ENCODE measurements at places on chromosomes 13 and 19.

DNA sequence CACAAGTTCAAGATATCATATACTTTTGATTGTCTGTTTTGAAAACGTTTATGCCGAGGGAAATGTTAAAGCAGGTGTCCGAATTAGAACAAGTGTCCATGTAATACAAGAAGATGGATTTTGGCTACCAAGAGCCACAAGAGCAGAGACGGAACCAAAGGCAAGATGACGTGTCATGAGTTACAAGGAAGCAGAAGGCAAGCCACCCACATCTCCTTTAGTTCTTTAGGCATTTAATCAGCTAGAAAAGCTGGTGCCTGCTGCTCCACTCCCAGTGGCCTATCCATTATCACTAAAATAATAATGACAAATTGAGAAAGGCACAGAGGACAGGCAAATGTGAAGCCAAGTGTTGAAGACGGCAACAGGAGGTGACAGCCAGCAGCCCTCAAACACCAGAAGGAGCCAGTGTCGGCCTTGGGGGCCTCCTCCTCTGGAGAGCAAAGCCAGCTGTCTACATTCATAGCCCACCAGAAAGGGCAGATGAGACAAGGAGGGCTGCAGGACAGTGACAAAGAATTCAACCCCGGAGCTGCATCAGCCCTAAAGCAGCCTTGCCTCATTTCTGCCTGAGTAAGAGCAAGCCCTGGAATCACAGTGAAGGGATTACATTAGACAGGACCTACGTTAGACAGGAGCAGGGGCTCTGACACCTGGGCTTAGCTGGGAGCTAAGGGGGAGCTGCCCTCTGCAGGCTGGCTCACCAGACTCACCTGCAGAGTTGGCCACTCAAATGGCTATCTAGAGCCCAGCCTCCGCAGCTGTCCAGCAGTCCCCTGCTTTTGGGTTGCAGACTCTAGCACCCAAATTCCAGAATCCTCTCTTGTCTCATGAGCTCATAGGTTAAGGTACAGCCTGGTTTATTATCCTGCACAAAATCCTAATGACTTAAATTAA lies 569.9 kb downstream of the UQCRFS1 start:
- no peak for DNase-seq

GRCh38 chr13:98207416-98207815 lies 30.3 kb upstream of the RNF113B start:
- DNase-seq: no peak

- DNase-seq: no peak
These were observed 14.2 kb downstream of the ONECUT3 start for GRCh38 chr19:1767464-1767933.

GRCh38 chr19:741506-742131 lies 9.3 kb upstream of the MISP start:
- no peak for DNase-seq

- no peak for DNase-seq
These were observed 2.5 kb downstream of the CALR start for GRCh38 chr19:12940897-12941296.

GRCh38 chr19:13116282-13117175 lies at the start of gene TRMT1:
TSS of gene TRMT1 (minus strand) at chr19:13116740. CDS start at chr19:13116399, 341 bp downstream.
- peak; percentile 93 for DNase-seq

DNA sequence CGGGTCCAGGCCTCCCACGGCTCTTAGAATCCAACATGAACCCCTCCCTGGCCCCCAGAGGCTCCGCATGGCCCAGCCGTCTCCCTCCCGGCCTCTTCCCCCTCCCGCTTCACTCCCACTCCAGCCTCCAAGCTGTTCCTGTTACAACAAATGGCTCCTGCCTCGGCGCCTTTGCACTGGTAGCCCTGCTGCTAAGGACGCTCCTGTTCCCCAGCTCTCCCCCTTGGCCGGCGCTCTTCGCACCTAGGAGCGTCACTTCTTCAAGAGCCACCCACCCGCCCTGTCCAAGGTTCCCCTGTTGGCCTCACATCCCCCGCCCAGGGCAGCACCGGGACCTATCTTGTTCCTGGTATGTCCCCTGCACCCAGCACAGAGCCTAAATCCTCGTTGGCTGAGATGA lies 9.4 kb downstream of the CCDC124 start:
- no peak for DNase-seq

DNA sequence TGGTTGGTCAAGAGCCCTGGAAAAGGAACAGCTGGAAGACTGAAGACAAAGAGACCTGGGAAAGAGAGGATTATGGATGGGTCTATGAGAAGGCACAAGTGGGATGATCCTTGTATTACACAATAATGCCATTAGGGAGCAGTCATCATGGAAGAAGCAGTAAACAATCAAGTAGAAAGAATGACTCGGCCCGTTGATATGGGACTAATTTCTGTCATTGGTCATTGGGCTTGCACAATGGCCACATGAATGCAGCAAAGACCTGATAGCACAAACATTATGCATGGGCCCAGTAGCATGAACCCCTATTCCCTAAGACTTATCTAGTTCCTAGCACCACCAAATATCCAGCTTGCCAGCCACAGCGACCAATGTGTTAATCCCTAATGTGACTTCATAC lies 390.3 kb upstream of the ZNF507 start:
- no peak for DNase-seq

DNA sequence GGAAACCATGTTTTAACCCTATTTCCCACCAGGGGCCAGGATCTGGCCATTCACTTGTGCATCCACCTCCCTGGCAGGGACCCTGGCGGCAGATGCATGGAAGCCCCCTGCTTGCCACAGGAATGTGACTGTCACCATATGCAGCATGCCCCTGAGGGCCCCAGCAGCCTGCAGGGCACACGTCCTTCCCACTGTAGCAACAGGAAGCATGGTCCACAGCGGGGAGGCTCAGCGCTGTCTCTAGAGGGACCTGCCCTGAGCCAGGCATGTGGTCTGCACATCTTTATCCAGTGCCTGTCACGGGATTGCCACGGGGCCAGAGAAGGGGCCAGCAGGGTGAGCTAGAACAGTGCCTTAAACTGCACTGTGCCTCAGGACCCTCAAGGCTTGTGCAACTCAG lies 34.9 kb upstream of the MCF2L start:
- DNase-seq: no peak

DNA sequence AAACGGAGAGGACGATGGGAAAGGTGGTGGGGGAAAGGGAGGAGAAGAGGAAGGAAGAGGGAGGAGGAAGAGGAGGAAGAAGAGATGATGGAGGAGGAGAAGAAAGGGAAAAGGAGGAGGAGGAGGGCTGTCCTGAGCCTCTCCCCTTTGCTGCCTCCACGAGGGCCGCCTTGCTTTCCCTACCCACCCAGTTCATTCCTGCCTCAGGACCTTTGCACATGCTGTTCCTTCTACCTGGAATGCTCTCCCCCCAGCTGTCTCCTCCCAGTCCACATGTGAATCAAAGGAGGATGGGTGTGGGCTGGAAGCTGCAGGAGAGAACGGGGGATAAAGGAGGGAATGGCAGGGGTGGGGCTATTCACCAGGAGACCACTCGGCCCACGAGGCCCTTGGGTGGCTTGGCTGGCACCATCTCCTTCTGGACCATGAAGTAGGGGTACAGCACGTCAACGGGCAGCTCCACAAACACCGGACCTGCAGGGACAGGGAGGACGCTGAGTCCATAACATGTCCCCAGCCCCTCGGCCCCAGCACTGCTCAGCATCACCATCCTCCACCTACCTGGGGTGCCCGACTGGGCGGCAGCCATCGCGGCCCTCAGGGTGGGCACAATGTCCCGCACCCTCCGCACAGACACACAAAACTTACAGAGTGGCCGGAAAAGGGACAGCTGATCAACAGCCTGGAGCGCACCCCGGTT lies 15.3 kb downstream of the SYDE1 start:
- no peak for DNase-seq

DNA sequence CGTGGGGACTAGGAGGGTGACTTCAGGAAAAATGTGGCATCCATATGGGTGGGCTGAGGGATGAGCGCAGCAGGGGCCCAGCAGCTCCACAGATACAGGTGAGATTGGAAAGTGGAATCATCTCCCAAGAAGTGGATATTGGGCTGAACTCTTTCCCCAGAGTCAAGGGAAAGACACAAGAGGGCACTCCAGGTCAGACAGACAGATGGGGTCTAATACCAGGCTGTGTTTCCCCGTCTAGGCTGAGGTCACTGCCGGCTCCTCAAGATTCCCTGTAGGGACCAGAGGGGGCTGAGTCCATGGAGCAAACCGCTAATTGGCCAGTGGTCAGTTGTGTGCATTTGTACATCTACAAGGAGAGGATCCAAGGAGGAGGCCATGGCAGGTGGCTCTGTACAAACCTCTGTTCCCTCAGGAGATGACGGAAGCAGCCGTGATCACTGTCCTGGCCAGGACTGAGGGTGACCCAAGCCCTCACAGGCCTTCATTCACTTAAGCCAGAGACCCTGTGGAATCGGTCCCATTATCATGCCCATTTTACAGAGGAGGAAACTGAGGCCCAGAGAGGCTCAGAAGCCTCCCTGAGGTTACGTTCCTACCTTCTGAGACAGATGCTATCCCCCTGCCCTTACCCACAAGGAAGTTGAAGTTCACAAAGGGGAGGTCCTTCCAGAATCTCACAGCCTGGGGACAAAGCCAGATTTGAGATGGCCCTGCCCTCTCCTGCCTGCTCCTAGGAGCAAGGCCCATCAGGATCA lies 14.9 kb upstream of the IGLON5 start:
- no peak for DNase-seq

GRCh38 chr13:107450431-107450830 lies 764.9 kb downstream of the LIG4 start:
- no peak for DNase-seq

DNA sequence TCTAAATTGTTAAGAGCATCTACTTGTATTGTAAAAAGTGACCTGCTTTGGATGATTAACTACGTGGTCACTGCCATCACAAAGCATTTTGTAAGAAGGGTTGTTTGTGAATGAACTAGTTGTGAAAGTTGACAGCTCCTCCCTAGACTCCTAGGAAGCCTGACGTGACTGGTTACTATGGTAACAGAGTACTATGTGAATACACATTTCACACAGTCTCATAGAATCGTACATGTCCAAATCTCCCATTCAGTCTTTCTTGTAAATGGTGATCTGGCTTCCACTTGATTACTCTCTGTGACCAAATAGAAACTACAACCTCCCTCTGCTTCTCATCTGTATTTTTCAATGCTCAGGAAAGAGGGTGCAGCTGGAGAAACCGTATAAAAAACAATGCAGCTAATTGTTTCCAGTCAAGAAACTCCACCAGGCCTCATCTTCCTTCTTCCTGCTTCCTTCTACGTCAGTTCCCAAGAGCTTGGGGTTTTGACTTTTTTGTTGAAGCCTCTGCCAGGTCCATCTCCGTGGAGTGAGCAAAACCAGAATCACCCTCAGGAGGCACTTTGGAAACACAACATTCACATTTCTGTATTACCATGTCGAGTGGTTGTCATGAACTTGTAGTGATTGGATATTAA lies 83.4 kb downstream of the GPC6 start:
- peak; percentile 81 for DNase-seq

DNA sequence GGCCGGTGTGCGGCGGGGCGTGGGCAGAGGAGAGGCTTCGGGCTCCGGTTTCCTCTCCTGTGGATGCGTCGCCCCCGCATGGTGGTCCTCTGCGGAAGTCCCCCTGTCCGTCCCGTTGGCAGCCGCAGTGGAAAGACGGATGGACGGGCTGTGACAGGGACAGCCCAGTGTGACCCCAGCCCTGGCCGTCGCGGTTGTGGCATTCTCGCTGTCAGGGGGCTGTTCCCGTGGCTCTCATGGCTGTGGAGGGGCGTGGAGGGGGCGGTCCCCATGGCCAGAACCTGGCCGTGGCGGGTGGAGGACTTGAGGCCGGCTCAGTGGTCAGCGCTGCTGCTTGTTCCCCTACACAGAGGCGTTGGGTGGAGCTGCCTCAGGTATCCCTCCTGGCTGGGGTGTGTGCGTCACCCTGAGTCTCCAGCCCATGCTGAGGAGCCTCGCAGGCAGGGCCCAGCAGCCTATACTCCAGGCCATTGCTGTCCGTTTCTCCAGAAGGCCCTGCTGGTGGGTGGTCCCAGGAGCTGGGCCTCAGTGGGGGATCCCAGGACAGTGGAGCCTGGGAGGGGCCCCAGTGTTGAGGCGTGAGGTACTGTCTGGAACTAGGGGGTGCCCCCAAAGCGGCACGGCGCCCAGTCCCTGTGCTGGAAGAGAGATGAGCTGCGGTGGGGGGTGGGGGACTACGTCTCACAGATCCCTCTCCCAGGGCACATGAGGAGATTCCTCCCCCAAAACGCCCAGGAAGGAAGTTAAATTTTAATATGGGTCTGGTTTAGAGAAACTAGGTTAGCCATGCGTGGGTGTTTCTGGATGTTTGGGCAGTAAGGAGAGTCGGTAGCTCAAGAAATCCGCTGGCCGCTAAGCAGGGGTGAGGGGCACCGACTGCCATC lies 20.3 kb downstream of the CSNK1G2 start:
- DNase-seq: no peak

GRCh38 chr19:43522929-43523328 lies 4.1 kb downstream of the ETHE1 start:
- DNase-seq: no peak

GRCh38 chr19:17234911-17235299 lies 8.9 kb downstream of the OCEL1 start:
- no peak for DNase-seq

DNA sequence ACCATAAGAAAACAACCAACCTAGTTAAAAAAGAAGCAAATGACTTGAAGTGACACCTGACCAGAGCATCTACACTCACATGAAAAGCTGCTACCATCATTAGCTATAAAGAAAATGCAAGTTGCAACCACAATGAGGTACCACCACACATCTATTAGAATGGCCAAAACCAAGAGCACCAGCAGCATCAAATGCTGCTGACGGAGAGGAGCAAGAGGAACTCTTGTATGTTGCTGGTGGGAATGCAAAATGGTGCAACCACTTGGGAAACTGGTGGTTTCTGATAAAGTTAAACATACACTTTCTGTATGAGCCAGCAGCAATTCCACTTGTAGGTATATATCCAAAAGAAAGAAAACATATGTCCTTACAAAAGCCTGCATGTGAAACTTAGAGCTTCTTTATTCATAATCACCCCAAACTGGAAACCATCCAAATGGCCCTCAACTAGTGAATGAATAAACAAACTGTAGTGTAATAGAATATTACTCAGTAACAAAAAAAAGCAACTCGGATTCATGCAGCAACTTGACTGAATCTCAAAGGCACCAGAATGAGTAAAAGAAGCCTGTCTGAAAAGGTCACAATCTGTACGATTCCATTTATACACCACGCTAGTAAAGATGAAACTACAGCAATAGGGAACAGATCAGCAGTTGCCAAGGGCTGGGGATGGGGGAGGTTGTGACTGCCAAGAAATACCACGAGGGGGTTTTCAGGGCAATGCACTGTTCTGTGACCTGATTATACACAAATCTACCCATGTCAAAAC lies 60.9 kb upstream of the RANBP3 start:
- DNase-seq: no peak

GRCh38 chr13:45436332-45436731 lies 18.2 kb upstream of the SLC25A30 start:
- DNase-seq: no peak

All from astrocyte of the spinal cord (primary cell).